Smooth muscle cell of the brain vasculature (primary cell): ENCODE measurements at places on chromosomes 16 and 17.

GRCh38 chr17:31493656-31494155 is 102.2 kb downstream of the RAB11FIP4 start:
- DNase-seq, result no peak

DNA sequence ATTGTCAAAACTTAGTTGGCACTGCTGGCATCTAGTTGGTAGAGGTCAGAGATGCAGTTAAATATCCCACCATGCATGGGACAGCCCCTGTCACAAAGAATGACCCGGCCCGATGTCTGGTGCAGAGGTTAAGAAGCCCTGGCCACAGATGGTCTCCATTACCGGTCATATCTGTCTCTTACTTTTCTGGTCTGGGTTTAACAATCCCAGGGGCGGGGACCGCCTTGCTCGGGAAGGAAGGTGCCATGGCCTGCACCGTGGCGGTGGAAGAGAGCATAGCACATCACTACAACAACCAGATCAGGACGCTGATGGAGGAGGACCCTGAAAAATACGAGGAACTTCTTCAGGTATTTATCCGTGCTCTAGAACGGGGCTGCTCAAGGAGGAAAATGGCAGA is 8.1 kb downstream of the COQ7 start:
- no peak for DNase-seq

GRCh38 chr17:8091033-8091687 is 3.6 kb upstream of the ALOX12B start:
- no peak for DNase-seq

- DNase-seq, result no peak
These were observed 60.5 kb upstream of the PLCG2 start for GRCh38 chr16:81718637-81719036.
